ENCODE measurements at places on chromosomes 1 and 21. TPM values are rescaled to one million over a fixed set of nuclear protein-coding genes. Genes with fewer than 3 reads are reported as not detected.

Gene CD5L
- total RNA-seq: not detected

Gene XCL2
- total RNA-seq: not detected

Gene KRTAP21-2
- total RNA-seq: not detected

Gene DSTYK
- 48.0 TPM for total RNA-seq

Gene ETV3L
- total RNA-seq: not detected

Gene TEKT2
- 2.8 TPM for total RNA-seq

Gene LCE3D
- not detected for total RNA-seq

Gene OLFM3
- total RNA-seq: 83.3 TPM

Gene GOLT1A
- total RNA-seq: 3.4 TPM

Gene FCGR3A
- total RNA-seq: 18.6 TPM

Gene FMO1
- not detected for total RNA-seq

Gene LAD1
- total RNA-seq: not detected

Gene SLAMF9
- 0.98 TPM for total RNA-seq

Gene PRUNE1
- total RNA-seq: 18.5 TPM

Gene LMX1A
- not detected for total RNA-seq

Gene NR0B2
- not detected for total RNA-seq

Gene VCAM1
- total RNA-seq: 8.2 TPM

Gene ZBTB17
- total RNA-seq: 42.6 TPM

Gene CENPS
- 22.8 TPM for total RNA-seq

Gene TDRD5
- total RNA-seq: 2.1 TPM

Gene SPATA17
- total RNA-seq: 1.8 TPM

Gene ST6GALNAC5
- total RNA-seq: 44.8 TPM
